ENCODE measurements at places on chromosomes 6 and 20. TPM values are rescaled to one million over a fixed set of nuclear protein-coding genes. Genes with fewer than 3 reads are reported as not detected.

- H3K27ac ChIP-seq, result no peak overlapping the region
- no peak for DNase-seq
- no peak overlapping the region for H3K4me3 ChIP-seq
- no peaks in the 10 kb centered on the region for H3K27me3 ChIP-seq
- no peaks in the 10 kb centered on the region for H3K36me3 ChIP-seq
These were observed 54.5 kb downstream of the ADGRG6 start for GRCh38 chr6:142356201-142356883.

The CST4 gene
- not detected for total RNA-seq

DNA sequence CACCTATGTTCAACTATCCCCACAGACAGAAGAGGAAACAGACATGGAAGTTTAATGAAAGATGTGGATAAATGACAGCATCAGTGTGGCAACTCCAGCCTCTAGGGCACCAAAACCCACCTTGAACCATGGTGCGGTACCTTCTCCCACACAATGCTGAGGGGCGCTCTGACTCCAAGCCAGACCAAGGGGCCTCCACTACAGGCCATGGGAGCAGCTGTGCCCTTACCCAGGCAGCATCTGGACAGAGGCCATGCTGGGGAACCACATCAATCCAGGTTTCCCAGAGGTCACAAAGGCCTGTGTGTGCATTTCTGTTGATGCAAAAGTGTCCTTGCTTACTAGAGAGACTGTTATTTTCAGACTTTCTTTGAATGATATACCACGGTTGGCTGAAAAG, 4.1 kb downstream of the PRR18 start:
- no peak overlapping the region for H3K4me3 ChIP-seq
- H3K36me3 ChIP-seq, result no peaks in the 10 kb centered on the region
- no peak overlapping the region for H3K27ac ChIP-seq
- no peak for DNase-seq

The C20orf204 gene
- 0.04 TPM for total RNA-seq

- H3K4me1 ChIP-seq, result peaks cover 5% of the 10 kb centered on the region
- H3K4me3 ChIP-seq, result no peak overlapping the region
- no peaks in the 10 kb centered on the region for H3K36me3 ChIP-seq
- H3K27ac ChIP-seq, result no peak overlapping the region
These were observed 1139.3 kb downstream of the HACE1 start for GRCh38 chr6:103720393-103720792.

Data from neural progenitor cell (in vitro differentiated cells).